Adipocyte (in vitro differentiated cells): ENCODE measurements at places on chromosomes 3 and 15.
A peak's percentile ranks its signal among the peaks of the same experiment; 100 is the strongest.

GRCh38 chr15:96553931-96554330 lies 223.4 kb downstream of the NR2F2 start:
- DNase-seq = no peak

GRCh38 chr3:8445861-8446260 lies 55.8 kb upstream of the LMCD1 start:
- peak; percentile 88 for DNase-seq

DNA sequence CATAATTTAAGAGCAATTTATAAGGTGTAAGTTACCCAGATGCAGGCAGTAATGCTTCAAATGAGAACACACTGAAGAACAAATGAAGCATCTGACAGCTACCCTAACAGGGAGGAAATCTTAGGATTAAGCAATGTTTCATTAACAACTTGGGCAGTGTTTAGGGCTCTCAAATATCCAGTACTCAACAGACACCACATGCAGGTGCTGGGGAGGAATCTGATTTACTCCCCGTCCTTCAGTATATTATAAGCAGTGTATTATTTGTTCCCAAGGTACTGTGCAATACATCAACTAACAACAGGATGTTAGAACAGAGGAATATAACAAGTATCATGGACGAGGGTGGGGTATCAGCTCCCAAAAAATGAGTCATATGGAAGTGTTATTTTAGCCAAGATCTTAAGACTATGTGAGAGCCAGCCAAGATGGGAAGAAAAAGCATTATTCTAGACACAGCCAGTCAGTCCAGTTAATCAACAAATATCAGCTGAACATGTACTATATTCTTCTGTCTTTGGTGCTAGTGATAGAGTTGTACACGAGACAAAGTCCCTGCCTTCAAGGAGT lies 20.4 kb downstream of the BTBD1 start:
- DNase-seq = peak; percentile 60

DNA sequence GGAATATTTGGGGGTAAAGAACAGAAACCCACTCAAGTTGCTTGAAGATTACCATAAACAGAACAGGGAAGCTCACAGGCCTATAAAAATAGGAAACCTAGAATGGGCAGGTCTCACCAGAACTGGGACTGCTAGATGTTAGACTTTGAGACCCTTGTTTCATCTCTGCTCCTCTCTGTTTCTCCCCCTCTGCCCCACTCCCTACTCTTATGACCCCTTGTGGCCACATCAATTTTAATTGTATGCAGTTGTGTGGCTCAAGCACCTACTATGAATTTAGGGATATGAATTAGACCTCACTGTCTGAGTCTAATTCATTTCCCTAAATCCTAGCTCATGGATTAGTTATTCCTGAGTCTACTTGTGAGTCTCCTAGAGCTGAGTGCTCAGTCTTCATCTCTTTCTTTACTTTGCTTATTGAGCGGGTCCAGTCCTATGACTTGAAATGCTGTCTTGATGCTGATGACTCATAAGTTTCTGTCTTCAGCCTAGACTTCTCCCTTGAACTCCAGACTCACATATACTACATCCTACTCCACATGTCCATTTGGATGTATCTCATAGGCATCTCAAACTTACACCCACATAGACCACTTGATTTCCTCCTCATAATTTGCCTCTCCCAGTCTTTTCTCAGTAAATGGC lies 78.7 kb downstream of the ITPR1 start:
- DNase-seq = no peak

DNA sequence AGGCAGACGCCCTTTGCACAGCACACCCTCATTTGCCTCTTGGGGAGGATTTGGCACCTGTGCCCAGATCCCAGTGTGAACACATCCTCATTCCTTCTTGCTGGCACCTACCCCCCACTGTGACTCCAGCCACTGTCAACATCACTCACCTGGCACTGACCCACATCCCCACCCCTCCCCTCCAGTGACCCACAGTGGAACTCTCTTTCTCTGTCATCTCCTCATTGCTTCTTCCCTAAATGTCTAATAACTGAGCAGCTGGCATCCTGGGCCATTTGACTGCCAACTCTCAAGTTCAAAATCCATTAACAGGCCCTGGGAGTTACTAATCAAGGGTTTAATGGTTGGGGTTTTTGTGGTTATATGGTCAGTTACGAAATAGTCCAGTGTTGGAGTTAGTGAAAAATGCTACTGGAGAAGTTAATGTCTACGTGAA lies 14.4 kb downstream of the SNAPC5 start:
- DNase-seq = no peak

DNA sequence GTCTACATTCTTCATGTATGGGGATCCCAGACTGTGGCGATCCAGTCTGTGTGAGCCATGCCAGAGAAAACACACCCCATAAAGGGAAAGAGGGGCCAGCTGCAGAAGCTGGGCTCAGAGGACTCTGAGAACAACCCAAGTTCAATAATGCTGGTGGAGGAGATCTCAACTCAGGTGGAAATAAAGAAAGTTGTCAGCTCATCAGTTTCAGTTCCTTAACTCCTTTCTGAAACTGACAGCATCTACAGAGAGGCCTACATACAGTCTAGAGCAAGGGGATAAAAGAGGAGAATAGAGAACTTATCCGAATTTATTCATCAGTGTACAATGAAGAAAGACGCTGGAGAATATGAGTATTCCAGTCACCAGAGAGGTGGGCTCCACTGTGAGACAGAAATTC lies 77.0 kb downstream of the NTRK3 start:
- DNase-seq = no peak

GRCh38 chr15:83250781-83251180 lies 33.7 kb downstream of the BNC1 start:
- DNase-seq = peak; percentile 75

GRCh38 chr3:48538451-48538850 lies 18.2 kb downstream of the PFKFB4 start:
- DNase-seq = no peak

- DNase-seq = no peak
These were observed 5.6 kb downstream of the CFAP92 start for GRCh38 chr3:128988286-128988685.

- no peak for DNase-seq
These were observed 7.6 kb downstream of the PLXNB1 start for GRCh38 chr3:48422272-48422671.

DNA sequence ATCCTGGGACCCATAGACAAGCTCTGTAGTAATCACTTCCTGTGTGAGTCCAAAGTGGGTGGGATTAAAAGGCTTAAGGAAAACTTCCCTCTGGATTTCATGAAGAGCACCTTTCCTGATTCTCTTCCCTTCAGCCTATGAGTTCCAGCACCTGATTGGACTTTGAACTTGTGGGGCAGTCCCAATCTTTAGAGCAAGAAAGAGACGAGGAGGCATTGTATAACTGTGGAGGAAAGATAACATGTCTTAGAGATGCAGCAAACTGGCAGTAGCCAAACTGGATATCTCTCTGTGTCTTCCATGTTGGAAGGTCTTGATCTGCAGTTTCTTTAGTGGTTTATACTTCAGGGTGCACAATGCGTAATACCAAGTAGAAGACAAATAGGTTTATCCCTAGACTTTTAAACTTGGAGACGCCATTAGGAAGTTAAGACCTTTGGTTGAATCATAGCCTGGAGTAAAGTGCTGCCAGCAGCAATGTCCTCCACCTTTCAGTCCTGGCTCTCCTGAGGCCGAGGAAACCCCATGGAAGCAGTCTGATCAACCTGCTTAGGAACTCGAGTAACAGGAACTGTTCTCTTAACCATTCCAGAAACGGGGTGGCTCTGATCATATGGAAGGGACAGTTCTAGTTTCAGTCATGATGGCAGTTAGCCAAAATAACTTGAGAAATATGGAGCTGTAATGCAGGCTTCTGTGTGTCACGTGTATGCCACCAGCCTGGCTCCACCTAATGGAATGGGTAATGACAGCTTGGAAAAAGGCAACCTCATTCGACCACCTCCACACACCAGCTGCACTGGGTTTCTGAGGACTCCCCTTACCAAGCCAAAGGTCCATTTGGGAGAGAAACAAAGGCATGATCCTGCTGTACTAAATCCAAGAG lies 4.7 kb downstream of the EIF1B start:
- DNase-seq = peak; percentile 48

GRCh38 chr3:190739641-190740185 lies 122.8 kb downstream of the GMNC start:
- no peak for DNase-seq

GRCh38 chr15:23536659-23537058 lies 28.8 kb upstream of the MKRN3 start:
- no peak for DNase-seq

GRCh38 chr3:152176998-152177397 lies 91.7 kb upstream of the MBNL1 start:
- no peak for DNase-seq

- no peak for DNase-seq
These were observed 41.1 kb upstream of the CSTA start for GRCh38 chr3:122283796-122284445.

GRCh38 chr3:109806929-109807328 lies 469.6 kb upstream of the DPPA4 start:
- no peak for DNase-seq

DNA sequence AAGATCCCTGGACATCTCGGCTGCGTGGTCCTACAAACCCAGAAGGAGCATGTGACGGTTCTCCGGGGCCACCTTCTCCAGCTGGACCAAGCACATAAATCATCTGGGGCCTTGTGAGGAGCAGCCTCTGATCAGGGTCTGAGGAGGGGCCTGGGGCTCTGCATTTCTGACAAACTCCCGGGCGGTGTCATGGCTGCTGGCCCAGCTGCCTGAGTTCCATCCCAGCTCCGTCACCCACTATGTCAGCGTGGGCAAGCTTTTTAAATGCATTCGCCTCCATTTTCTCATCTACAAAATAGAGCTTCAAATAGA lies 126.3 kb upstream of the MEF2A start:
- no peak for DNase-seq

DNA sequence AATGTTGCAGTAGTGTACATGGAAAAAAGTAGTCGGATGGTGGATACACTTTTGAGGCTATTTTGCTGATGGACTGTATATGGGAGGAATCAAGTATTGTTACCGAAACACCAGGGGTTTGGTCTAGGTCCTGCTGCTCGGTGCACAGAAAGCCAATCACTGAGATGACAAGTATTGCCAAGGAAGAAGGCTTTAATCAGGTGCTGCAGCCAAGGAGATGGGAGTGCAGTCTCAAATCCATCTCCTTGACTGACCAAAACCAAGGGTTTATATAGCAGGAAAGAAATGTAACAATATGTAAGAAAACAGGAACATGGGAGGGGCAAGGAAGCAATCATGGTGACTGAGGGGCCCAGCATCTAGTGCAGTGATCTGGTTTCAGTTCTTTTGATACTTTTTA lies 2.8 kb upstream of the ACVR2B start:
- no peak for DNase-seq

DNA sequence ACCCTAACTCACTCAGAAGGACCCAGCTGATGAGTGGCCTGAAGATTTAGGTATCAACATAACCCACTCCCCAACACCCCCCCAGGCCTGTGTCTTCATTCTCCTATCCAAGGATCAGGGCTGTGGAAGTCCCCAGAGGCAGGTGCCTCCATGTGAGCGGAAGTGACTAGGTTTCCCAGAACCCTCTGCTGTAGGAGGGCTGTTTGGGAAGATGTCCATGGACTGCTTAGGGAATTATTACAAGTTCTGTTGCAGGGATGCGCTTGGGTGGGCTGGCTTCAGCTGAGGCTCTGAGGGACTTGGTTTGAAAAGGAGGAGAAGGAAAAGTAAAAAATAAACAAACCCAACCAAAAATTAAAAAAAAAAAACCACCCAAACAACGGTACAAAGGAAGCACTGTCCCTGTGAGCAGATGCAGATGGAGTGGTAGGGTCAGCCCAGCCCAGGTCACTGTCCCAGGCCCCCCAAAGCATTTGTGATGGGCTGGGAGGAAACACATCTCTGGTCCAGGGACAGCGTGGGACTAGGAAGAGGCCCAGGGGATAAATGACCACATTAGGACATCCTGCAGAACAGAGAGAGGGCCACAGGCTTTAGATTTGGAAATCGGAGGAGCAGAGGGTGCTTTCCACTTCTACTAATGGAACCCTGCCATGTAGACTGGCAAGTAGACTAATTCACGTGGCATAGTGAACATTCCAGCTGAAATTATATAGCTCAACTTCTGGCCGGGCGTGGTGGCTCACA lies 12.2 kb upstream of the APOD start:
- DNase-seq = no peak
